Tibial nerve (tissue), 4 donors: ENCODE measurements at places on chromosomes 12 and 14. TPM values are rescaled to one million over a fixed set of nuclear protein-coding genes. Genes with fewer than 3 reads are reported as not detected.

The KRT3 gene
- total RNA-seq, result not detected

The PGF gene
- total RNA-seq, result 39.5 TPM

GRCh38 chr12:52082988-52083637 lies 3.6 kb downstream of the SMIM41 start:
- peaks cover 52% of the 10 kb centered on the region for H3K4me1 ChIP-seq
- H3K27me3 ChIP-seq, result no peaks in the 10 kb centered on the region
- no peak for DNase-seq
- peak overlapping the region; percentile 82 for H3K27ac ChIP-seq
- no peak overlapping the region for H3K4me3 ChIP-seq

- DNase-seq, result no peak
- no peaks in the 10 kb centered on the region for H3K27me3 ChIP-seq
- H3K36me3 ChIP-seq, result no peaks in the 10 kb centered on the region
- H3K4me3 ChIP-seq, result no peak overlapping the region
- no peak overlapping the region for H3K27ac ChIP-seq
Measured at GRCh38 chr12:76768576-76768975, 4.7 kb downstream of the ZDHHC17 start.

DNA sequence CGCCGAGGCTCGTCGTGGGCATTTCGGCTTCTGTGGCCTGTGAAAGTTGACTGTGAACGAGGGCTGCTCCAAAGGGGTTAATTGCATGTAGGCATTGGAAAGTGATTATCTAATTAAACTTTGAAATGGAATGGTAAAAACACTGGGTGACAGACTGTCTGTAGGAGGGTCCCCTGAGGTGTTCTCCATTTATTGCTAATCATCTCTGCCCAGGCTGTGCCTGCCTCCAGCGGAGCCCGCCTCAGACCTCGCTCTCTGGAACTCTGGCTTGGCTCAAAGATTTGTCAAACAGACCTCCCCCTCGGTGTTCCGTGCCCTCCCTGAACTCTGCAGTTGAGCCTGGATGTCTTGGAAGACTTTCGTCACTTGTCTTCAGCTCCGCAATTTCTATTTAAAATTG lies 50.2 kb upstream of the VRK1 start:
- no peak overlapping the region for H3K27ac ChIP-seq
- H3K27me3 ChIP-seq, result no peaks in the 10 kb centered on the region
- no peak for DNase-seq
- H3K4me3 ChIP-seq, result no peak overlapping the region
- H3K4me1 ChIP-seq, result no peaks in the 10 kb centered on the region

DNA sequence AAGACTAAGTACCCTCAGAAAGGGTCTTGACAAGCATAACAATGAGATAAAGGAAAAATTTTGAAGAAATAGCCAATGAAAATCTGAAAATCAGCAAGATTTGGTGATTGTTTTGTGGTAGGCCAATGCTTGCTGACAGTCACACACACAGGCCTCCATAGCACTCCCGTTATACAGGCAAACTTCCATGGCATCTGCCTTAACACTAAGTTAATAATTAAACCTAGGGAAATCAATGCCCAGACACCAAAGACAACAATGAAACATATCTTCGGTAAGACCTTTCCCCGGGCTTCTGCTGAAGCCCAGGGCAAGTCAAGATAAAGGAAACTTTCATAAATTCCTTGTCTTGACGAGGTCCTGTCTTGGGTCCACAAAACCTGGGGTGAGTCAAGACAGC lies 18.6 kb upstream of the RERGL start:
- no peaks in the 10 kb centered on the region for H3K36me3 ChIP-seq
- H3K4me3 ChIP-seq, result no peak overlapping the region
- no peaks in the 10 kb centered on the region for H3K27me3 ChIP-seq
- H3K4me1 ChIP-seq, result no peaks in the 10 kb centered on the region
- H3K27ac ChIP-seq, result no peak overlapping the region

DNA sequence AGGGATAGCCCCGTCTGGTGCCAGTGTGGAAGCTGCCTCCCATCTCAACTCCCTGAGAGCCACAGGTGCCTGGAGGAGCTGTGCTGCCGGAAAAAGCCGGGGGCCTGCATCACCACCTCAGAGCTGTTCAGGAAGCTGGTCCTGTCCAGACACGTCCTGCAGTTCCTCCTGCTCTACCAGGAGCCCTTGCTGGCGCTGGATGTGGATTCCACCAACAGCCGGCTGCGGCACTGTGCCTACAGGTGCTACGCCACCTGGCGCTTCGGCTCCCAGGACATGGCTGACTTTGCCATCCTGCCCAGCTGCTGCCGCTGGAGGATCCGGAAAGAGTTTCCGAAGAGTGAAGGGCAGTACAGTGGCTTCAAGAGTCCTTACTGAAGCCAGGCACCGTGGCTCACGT lies 25.5 kb upstream of the P2RX4 start:
- no peak for DNase-seq
- H3K27ac ChIP-seq, result no peak overlapping the region
- H3K36me3 ChIP-seq, result peaks cover 82% of the 10 kb centered on the region
- H3K4me1 ChIP-seq, result no peaks in the 10 kb centered on the region
- H3K4me3 ChIP-seq, result no peak overlapping the region
- no peaks in the 10 kb centered on the region for H3K27me3 ChIP-seq

DNA sequence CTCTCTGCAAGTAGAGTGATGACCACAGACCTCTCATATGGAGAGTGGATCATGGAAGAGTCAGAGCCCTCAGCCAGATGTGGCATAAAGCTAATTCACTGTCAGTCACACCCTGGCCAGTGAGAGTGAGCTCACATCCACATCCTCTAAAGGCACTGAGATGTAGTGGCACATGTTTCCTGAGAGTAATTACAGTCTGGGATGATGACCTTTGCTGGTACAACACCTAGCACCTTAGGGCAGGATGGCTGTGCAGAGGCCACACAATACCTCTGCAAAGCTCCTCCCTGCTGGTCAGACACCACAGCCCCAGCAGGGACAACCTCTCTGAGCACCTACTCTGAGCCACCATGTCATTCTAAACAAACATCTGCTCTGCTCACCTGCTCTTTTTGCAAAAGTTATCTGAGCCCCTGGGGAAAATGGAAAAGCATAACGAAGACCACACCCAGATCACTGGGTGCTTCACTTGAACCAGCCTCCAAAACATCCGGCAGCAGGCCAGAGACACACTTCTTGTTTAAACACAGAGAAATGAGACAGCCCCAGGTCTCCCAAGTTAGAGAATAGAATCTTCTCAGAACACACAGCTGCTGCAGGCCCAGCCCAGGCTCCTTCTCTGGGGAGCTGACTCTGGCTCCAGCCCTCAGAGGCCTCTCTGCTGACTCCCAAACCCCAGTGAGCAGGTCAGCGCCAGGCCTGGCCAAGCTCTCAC lies 30.3 kb downstream of the PITPNM2 start:
- no peak overlapping the region for H3K4me3 ChIP-seq
- H3K27ac ChIP-seq, result no peak overlapping the region
- DNase-seq, result no peak
- H3K27me3 ChIP-seq, result no peaks in the 10 kb centered on the region

DNA sequence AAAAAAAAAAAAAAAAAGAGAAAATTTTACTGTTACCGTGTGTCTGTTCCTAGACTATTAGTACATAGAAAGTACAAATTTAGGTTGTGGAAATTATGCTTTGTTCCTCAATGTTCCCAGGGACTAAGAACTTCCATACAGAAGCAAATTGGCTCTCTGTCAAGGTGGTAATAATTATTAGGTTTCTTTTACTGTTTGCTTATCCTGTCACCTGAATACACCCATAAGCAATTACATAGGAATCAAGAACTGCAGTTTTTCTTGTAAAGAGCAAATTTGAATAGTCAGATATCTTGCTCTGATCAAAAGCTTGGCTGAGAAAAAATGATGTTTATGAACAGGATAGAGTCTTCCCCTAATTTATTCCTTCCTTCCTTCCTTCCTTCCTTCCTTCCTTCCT lies 191.2 kb downstream of the AEBP2 start:
- no peaks in the 10 kb centered on the region for H3K27me3 ChIP-seq
- no peak overlapping the region for H3K27ac ChIP-seq
- DNase-seq, result no peak
- no peak overlapping the region for H3K4me3 ChIP-seq
- no peaks in the 10 kb centered on the region for H3K4me1 ChIP-seq
- H3K36me3 ChIP-seq, result no peaks in the 10 kb centered on the region

GRCh38 chr12:109580272-109580671 lies 6.7 kb downstream of the MVK start:
- H3K4me3 ChIP-seq, result no peak overlapping the region
- H3K27me3 ChIP-seq, result no peaks in the 10 kb centered on the region
- no peak for DNase-seq
- H3K36me3 ChIP-seq, result peaks cover 7% of the 10 kb centered on the region

- no peak overlapping the region for H3K4me3 ChIP-seq
- no peak for DNase-seq
- no peaks in the 10 kb centered on the region for H3K4me1 ChIP-seq
- no peaks in the 10 kb centered on the region for H3K36me3 ChIP-seq
- H3K27ac ChIP-seq, result no peak overlapping the region
- no peaks in the 10 kb centered on the region for H3K27me3 ChIP-seq
Measured at GRCh38 chr14:37230551-37231194, 32.9 kb downstream of the MIPOL1 start.

DNA sequence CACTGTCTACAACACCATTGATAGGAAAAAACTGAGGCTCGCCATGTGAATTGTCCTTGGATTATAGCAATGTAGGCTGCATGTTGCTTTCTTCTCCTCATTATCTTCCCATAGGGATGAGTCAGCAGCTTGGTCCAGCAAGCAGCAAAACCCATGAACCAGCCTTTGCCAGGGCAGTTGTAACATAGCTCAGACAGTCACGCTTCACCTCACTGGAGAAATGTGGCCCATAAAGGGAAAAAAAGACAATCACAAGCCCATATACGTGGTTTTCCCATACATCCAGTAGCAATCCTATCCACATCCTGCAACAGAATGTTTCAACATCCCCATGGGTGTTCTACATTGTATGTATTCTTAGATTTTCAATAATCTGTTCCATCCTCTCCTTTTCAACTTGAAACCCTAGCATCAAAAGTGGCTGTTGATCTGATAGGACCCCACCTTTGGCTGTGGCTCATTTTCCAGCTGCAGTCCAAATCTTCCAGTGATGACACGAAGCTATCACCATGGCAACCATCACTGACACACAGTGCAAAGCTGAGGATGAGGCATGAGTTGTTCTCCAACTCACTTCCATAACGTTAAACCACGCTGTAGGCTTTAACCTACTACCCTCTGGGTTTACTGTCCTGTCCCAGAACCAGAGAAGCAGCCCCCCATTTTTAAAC lies 34.0 kb downstream of the GRIN2B start:
- no peak for DNase-seq
- no peaks in the 10 kb centered on the region for H3K36me3 ChIP-seq
- no peak overlapping the region for H3K27ac ChIP-seq
- no peak overlapping the region for H3K4me3 ChIP-seq

GRCh38 chr14:44444454-44444853 lies 62.6 kb downstream of the FSCB start:
- DNase-seq, result no peak
- no peak overlapping the region for H3K4me3 ChIP-seq
- no peaks in the 10 kb centered on the region for H3K4me1 ChIP-seq
- H3K36me3 ChIP-seq, result no peaks in the 10 kb centered on the region

DNA sequence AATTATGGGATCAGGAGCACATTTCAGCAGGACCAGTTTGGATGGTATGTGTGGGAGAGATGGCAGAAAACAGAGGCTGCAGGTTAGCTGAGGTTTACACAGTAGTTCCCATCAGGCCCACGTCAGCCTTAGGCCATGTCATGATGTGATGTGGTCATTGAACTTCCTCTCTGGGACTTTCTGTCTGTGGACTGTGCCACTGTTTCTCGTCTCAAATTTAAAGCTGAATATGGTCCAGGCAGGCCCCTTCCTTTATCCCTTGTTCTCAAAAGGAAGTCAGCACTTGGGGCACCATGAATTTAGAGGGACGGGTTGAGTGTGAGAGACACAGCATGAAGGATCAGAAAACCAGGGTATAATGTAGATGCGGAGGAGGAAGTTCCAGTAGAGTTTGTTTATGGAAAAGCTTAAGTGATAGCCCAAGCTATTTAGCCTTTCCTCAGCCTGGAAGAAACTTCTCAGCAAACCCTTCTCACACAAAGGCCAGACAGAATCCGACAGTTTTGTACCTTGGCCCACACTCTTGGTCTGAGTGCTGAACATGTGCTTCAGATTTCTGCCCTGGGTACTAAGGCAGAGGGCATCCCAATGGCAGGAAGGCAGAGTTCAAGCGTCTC lies 3.6 kb upstream of the IGFBP6 start:
- DNase-seq, result no peak
- no peak overlapping the region for H3K27ac ChIP-seq
- H3K36me3 ChIP-seq, result no peaks in the 10 kb centered on the region
- H3K4me1 ChIP-seq, result peaks cover 50% of the 10 kb centered on the region
- no peak overlapping the region for H3K4me3 ChIP-seq

GRCh38 chr12:93913845-93914244 lies 234.5 kb upstream of the PLXNC1 start:
- no peak overlapping the region for H3K27ac ChIP-seq
- no peaks in the 10 kb centered on the region for H3K27me3 ChIP-seq
- no peaks in the 10 kb centered on the region for H3K36me3 ChIP-seq
- no peak overlapping the region for H3K4me3 ChIP-seq
- no peak for DNase-seq

DNA sequence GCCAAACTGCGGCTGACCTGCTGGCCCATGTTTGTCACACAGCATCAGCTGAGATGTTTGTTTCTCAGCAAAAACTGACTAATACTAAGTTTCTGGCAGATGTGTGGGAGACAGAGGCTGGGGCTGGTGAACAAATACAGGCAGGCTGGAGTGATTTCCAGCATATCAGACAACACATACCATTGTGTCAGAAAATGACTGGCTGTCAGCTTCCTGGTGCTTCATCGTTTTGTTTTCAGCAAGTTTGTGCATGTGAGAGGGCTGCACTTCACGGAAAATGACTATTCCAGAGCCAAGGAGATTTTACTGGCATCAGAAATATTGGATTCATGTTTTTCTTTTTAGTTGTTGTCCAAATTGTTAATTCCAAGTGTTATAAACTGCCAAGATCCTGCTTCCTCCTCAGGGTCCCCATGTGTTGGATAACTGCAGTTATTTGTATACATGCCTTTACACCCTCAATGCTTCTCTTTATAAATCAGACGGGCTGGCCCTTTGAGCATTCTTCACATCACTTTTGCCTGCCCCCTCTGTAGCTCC lies 145.7 kb downstream of the GALC start:
- H3K4me1 ChIP-seq, result peaks cover 2% of the 10 kb centered on the region
- H3K27ac ChIP-seq, result no peak overlapping the region
- no peaks in the 10 kb centered on the region for H3K27me3 ChIP-seq
- DNase-seq, result no peak
- no peaks in the 10 kb centered on the region for H3K36me3 ChIP-seq

DNA sequence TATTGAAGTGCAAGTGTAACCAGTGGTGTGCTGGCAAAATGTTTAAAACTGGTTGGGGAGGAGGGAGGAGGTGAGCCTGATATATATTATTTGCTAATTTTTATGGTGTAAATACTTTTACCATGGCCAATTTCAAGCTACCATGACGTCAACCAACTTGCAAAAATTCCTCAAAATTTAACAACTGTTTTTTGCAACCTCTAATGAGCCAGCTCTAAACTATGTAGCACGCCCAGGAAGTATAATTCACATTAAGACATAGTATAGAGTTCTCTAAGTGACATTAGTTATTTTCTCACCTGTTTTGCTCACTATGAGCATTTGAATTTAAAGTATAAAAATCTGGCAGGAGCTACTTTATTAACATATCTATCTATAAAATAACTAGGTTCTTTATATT lies 41.4 kb downstream of the ATL1 start:
- H3K36me3 ChIP-seq, result no peaks in the 10 kb centered on the region
- no peak for DNase-seq
